ENCODE measurements at places on chromosomes 13 and 19.

DNA sequence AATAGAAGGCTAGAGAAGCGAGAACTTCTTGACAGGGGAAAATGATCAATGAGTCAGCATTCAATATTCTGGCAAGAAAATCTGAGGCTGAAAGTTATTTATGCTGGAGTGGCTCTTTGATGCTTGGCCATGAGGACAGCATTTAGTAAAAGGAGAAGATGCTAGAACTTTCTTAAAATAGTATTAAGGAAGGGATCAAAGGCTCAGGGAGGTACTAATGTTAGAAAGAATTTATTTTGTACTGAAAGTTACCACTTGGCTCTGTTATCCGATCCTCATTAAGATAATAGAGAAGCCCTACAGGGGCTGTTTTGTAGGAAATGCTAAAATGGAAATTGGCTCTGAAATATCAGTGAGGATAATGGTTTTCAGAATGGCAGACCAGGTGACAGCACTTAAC lies 1774.6 kb upstream of the PCDH20 start:
- DNase-seq = peak; percentile 55

DNA sequence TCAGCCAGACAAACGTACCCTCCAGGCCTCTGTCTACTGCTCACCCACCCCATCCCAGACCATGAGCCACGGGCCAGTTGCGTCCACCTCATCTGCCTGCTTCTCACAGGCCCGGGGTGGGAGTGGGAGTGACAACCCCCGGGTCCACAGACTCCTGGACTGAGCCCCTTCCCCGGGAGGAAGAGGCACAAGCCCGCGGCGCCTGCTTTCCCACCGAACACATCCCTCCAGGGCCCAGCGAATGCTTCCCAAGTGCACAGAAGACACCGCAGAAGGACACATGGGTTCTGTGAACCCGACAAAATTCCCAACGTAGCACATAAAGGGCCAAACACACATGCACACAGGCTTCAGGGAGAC lies 18.0 kb upstream of the PLPP2 start:
- DNase-seq = no peak

DNA sequence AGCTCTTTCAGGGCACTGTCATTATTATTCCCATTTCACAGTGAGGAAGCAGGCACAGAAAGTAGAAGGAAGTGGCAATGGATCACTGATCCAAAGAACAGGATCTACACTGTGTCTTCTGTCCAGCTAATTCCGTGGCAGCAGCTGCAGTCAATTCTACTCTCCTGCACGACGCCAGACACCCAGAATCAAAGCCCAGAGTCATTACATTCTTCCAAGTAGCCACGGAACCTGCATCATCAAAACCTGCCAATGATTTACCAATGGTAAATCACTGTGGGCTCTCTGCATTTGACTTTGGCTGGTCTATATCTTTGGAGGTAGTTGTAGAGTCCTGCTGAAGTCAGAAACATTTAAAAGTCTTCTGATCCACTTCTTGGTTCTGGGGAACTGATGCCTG lies 767.7 kb downstream of the LIG4 start:
- no peak for DNase-seq

DNA sequence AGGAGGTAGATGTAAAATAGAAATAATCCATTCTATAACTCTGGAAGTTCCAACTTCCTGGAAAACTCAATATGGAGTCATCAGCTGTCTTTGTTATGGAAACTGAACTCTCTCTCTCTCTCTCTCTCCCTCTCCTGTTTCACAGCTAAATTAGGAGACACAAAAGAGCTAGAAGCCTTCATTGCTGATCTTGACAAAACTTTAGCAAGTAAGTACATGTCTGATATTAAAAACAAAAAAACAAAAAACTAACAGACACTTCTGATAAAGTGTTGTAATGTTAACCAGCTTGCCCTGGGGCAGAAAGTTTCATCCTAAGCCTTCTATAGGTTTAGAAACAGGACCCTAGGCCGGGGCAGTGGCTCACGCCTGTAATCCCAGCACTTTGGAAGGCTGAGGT lies 11.3 kb downstream of the RGCC start:
- DNase-seq = no peak

DNA sequence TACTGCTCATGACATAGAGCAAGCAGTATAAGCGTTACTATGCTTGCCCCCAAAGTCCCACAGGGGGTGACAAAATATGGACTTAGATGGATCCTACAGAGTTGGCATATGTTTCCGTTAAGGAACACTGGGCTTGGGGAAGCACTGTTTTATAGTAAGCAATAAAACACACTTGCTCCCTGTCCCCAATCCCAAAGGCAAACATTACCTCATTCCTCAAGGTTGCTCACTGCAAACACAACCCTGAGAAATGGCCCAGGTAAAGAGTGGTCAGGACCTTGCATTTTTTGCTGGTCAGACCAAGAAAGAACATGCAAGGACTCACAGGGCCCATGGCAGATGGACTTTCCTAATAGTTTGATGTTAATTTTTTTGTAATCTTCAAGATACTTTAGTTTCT lies 32.3 kb downstream of the UGGT2 start:
- DNase-seq = no peak

DNA sequence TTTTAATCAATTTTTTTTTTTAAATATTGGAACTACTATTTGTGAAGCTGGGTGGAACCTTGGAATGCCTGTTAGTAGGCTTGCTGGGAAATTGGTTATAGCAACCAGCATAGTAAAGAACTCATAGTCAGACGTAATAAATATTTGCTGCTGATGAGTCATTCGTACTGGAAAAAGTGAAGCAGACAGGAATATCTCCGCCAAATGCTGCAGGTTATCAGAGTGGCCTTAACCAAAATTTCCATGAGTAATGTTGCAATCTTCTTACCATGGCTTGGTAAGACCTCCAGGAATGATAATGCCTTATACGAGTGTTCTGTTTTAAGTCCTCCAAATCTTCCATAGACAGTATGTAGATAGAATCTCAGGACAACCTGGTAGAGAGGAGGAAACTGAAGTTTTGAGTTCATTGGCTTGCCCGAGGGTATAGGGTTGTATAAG lies 34.2 kb downstream of the MBNL2 start:
- DNase-seq = peak; percentile 99

DNA sequence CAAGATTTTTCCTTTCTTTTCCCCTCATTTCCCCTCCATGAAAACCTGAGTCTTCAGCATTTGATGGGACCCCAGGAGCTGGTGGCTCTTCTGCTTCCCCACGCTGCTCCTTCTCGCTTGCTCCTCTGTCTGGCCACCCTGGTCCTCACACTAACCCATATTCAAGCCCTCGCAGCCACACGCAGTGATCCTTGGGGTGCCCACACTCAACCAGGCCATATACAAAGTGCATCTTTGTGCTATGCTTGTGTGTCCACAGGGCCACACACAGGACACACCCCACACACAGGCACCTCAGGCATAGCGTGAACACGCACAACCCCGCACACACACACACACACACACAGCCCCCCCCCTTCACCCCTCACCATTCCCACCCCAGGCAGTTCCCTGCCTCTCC lies 132.1 kb downstream of the URI1 start:
- DNase-seq = no peak

GRCh38 chr19:57773488-57773887 lies 4.0 kb downstream of the ZNF586 start:
- DNase-seq = no peak

DNA sequence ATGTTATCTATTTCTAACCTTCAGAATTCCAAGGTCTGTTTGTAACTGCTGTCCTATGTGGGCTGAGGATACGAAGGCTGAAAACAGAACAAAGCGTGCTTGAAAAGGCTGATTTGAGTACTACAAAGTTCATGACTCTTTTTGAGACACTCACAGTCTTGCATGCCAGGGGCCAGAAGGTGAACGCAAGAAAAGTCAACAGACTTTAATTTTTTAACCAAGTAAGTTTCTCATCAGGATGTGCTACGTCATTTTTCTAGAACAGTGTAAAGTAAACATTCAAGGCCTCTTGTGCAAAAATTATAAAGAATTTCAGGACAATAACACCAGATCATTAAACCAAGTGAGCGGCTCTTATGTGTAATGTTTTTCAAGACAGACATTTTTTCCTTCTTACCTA lies 163.5 kb downstream of the COG6 start:
- peak; percentile 43 for DNase-seq

GRCh38 chr19:17351815-17352435 lies 14.6 kb downstream of the GTPBP3 start:
- DNase-seq = no peak

GRCh38 chr19:44744871-44745332 lies 3.6 kb upstream of the BCL3 start:
- DNase-seq = no peak

DNA sequence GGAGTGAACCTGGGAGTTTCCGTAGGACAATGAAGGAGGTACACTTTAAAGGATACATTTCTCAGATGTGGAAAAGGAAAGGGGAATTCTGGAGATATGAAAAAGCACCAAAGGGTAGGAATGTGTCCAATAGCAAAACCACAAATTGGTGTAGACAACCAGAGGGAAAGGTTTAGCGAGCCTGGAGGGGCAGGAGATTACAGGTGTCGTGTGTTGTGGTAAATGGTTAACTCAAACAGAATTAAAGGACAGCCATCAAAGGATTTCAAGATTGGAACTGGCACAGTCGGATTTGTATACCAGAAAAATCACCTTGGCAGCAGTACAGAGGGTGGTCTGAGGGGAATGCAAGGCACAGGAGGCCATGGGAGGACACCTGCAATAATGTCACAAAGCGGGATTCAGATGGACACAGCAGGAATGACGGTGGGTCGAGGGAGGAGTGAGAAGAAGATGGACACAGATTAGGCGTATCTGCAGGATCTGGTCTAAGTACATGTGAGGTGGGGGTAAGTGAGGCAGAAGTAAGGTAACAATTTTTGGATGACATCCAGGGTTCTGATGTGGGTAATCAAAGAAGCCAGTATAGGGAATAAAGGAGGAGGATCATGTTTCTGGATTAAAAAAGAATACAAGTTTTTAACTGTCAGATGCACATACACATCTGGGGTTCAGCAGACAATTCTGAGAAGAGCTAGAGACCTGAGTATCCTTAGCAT lies 361.6 kb downstream of the KLF12 start:
- no peak for DNase-seq

GRCh38 chr19:7337380-7338194 lies 11.2 kb upstream of the ARHGEF18 start:
- no peak for DNase-seq

GRCh38 chr13:93727211-93728141 lies 500.9 kb downstream of the GPC6 start:
- DNase-seq = peak; percentile 59
